ENCODE measurements at places on chromosomes 2 and 18. TPM values are rescaled to one million over a fixed set of nuclear protein-coding genes. Genes with fewer than 3 reads are reported as not detected.

DNA sequence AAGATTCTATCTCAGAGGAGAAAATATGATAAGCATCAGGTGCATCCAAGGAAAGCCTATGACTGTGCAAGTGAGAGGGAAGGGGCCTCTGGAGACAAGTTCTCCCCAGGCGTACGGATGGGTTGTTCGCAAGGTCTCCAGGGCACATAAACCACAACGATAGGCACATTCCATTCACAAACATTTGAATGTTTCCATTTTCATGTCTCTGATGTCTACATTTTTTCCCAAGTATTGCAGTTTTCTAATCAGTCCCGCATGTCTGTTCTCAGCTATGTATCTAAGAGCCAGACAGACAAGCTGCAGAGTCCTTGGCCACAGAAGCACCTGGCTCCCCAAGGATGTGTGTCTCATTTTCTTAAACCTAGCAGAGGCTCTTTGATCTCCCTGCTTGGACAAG lies 28.0 kb downstream of the OSR1 start:
- DNase-seq: no peak

DNA sequence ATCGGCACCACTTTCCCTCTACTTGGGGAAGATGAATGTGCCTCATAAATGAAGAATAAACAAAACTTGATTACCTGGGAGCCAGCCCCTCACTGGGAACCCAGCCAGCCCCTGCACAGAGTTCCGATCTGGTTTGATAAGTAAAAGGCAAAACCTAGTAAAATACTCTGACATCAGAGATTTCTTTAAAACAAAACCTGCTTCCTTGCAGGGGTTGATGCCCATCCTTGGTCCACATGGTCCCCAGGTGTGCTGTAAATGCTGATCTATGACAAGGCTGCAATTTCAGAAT lies 218.8 kb upstream of the APCDD1 start:
- no peak for DNase-seq

DNA sequence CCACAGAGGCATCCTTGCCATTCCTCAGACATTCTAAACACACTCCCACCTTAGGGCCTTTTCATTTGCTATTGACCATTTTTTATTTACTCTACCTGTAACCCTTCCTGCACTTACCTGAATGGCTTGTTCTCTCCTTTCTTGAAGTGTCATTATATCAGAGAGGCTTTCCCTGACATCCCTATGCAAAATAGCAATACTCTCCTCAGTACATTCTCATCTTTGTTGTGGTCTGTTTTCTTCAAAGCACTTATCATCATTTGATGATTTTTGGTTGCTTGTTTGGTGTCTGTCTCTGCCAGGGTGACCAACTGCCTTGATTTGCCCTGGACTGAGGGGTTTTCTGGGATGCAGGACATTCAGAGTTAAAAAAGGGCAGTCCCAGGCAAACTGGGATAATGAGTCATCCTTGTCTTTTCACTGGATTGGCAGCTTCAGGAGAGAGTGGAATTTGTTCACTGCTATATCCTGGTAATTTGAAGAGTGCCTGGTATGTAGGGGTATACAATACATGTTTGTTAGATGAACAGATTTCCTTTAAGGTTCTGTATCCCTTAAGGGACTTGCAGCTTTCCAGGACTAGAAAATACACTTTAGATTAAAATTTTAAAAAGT lies 102.4 kb downstream of the BABAM2 start:
- no peak for DNase-seq

- DNase-seq: no peak
Measured at GRCh38 chr2:24886691-24887304, 33.2 kb downstream of the ADCY3 start.

DNA sequence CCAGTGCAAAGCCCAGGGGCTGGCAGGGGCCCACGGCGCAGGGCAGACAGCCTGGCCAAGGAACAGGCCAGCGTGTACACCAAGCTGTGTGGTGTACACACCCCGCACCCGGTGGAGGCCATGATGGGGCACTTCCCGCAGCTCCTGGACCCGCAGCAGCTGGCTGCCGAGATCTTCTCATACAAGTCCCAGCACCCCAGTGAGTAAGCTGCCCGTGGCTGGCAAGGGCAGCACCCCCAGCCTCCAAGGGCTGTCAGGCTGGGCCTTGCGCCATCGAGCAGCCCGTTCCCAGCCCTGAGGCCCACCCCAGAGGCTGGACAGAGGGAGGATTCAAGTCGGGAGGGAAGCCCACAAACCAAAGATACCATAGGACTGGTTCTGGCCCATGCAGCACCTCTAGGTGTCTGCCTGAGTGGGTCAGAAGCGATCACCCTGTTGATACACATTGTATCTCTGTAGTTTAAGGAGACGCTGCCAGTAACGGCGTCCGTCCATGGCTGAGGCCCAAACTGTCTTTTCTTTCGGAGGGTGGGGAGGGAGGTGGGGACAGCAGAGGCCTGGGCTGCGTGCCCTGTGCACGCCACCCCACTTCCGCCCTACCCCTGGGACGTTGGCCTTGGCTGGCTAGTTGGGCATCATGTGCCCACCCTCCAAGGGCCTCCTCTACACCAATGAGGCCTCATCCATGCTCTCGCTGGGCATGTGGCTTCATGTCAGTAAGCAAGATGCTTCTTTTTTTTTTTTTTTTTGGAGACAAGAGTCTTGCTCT lies 16.8 kb upstream of the MTERF4 start:
- no peak for DNase-seq

DNA sequence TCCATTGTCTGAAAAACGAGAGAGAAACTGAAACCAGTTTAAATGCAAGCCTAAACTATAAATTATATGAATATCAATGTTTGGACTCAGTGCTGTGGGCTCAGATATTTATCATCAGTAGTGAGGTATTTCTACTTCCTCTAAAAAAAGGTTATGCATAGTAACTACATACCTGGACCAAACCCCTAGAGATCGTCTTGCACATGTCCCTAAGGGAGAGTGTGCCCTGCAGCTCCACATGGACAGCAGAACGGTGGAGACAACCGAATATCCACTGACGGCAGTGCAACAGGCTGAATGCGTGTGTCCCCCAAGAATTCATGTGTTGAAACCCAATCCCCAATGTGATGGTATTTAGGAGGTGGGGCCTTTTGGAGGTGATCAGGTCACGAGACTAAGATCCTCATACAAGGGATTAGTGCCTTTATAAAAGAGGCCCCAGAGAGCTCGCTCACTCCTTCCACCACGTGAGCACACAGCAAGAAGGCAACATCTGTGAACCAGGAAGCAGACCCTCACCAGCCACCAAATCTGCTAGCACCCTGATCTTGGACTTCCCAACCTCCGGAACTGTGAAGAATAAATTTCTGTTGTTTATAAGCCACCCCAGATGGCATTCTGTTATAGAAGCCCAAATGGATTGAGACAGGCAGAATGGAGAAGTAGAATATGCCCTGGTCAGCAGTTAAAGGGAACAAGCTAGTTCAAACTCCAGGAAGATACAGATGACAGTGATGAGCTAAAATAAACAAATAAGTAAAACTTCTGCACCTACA lies 208.4 kb downstream of the ANAPC1 start:
- DNase-seq: no peak

GRCh38 chr2:60742419-60742818 lies 13.6 kb upstream of the PAPOLG start:
- DNase-seq: no peak

- DNase-seq: no peak
Measured at GRCh38 chr2:200525066-200525465, 941 bp upstream of the SGO2 start.

GRCh38 chr2:208798698-208799097 lies 392.1 kb downstream of the PTH2R start:
- no peak for DNase-seq

GRCh38 chr2:96233880-96234316 lies 25.3 kb upstream of the STARD7 start:
- DNase-seq: no peak

DNA sequence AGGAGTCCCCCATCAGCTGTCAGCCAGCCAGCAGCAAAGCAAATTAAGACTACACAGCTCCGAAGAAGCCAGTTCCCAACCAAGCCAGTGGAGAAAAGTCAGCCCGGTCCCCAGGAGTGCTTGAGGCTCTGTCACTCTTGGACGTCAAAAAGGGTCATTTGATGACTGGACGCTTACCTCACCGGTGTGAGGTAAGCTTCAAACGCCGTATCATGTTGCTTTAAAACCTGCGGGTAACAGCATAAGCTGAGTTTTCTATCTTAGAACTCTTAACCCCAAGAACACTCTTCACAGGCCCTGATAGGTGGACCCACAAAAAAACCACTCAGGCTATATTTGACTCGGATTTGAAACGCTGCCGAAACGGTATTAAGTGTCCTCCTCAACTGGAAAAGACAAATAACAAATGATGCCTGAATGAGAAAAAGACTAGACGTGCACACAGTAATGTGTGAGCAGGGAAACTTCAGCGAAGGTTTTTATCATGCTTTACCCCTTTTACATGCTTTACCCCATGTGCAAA lies 682 bp upstream of the LNPK start:
- no peak for DNase-seq

DNA sequence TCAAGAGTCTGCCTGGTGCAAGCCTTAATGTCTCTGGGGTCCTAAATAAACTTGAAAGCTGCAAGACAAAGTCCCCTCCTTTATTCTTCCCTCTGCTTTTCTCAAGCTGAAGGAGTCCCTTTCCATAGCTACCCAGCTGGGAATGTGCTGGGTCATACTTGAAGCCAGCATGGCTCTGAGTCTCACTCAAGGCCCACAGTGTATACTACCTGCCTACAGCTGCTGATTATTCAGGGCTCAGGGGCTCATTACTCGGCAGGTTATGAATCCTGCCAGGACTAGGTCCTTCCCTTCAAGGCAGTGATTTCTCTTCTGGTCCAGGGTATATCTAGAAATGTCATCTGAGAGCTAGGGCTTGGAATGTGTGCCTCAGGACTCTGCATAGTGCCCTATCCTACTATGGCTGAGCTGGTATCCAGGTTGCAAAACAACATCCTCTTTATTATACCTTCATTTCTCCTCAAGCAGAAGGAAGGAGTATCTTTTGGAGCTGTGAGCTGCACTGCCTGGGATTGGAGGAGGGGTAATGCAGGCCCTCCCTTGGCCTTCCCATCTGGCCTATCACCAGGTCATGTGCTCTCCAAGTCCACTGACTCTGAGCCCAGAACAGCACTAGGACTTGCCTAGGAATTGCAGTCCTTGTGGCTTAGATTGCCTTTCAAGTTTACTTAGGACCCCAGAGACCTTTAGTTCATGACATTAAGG lies 22.3 kb downstream of the IL1RN start:
- no peak for DNase-seq

DNA sequence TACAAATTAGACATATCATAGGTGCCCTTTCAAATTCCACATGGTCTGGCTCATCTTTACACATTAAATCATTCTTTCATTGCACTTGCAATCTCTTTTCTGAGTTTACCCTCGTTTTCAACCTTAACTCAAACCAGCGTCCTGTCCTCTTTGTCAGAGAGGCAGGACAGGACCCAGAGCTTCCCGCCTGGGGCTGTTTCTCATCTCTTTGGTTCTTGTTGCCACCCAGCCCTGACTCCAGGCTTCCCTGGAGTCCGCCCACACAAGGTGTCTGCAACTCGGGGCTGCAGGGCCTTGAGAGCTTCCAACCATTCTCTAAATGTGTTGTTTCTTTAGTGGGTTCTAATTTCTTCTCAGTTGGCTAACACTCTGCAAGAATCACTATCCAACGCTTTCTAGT lies 24.4 kb downstream of the RBMS1 start:
- DNase-seq: no peak

DNA sequence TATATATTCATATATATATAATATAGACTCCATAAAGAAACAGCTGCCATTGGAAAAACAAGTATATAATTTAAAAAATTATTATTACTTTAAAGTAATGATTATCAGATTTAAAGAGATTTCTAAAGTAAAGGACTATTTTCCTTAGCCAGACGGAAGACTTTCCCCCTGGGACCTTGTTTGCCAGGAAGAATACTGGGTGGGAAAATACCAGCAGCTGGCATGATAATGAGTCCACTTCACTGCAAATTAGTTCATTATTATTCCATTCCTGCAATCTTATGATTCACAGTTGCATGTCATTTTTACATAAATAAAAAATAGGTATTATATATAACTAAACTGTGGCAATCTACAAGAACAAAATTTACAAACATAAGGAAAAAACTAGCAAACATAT lies 339.8 kb upstream of the CDH7 start:
- DNase-seq: no peak

DNA sequence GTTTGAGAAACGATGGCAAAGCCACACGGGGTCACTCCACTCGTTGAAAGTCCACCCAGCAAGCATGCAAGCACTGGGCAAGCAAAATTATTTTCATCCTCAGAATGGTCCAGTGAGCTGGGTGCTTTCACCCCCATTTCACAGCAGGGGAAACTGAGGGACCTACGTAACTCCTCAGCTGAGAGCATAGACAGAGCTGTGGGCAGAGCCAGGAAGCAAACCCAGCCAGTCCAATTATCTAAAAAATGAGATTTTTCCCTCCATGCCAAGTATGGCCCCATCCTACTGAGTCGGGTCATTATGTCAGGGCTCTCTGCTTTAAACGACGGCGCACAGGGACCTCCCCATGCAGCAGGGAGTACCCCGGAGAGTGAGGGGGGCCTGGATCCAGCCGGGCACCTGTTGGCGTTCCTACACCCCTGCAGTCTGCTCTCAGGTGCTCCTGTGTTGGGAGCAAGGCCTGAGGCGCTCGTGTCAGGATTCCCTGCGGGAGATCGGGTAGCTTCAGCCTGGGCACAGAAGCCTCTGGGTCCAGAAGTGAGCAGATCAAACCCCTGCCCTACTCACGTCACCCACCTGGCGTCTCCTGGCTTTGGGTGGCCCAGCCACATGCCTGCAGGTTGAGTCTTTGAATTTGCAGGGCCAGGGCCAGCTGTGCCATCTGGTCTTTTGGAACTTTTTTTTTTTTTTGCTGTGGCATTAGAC lies 17.3 kb downstream of the TWIST2 start:
- DNase-seq: no peak

DNA sequence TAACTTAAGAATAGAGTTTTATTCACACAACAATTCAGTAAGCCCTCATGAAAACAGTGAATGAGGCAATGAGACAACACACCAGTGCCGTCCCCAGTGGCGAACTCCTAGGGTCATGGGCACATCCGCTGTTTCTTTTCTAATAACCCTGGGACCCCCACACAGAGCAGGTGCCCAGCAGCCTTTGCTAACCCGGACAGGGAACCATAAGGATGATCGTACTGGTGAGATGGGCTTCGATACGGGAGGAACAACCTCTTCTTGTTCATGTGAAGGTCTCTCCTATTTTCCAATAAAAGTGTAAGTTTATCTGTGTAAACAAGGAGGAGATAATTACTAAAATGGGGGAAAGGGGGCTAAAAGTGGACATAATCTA lies 97.4 kb upstream of the MGAT4A start:
- no peak for DNase-seq

DNA sequence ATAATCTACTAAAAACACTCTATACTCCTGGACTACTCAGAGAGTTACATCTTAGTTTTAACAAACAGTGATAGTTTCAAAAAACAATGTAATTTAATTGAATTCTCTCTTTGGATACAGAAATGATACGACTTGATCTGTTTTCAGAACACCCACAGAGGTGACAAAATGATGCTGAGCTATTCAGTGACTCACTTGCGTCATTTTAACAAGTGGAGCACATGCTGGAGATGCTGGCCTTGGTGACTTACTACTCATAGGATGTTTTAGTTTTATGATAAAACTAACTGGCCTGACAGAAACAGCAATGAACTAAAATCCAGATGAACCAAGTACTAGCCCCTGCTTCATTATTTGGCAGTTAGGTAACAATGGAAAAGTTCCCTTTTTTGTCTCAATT lies 101.3 kb upstream of the ITGB6 start:
- DNase-seq: no peak

TEX44 gene
- total RNA-seq: not detected

SERPINB7 gene
- total RNA-seq: 7.5 TPM

C2orf80 gene
- total RNA-seq: not detected

CRYBA2 gene
- not detected for total RNA-seq

RFTN2 gene
- total RNA-seq: not detected

UBE2F gene
- total RNA-seq: 85.5 TPM

FAM210A gene
- 13.4 TPM for total RNA-seq

GPAT2 gene
- 1.7 TPM for total RNA-seq

ABCB11 gene
- not detected for total RNA-seq
